ENCODE measurements at places on chromosomes 6 and 20.

- DNase-seq = no peak
These were observed 326.4 kb downstream of the LAMA2 start for GRCh38 chr6:129209355-129209754.

GRCh38 chr6:100457311-100457990 lies 7.3 kb downstream of the SIM1 start:
- no peak for DNase-seq

DNA sequence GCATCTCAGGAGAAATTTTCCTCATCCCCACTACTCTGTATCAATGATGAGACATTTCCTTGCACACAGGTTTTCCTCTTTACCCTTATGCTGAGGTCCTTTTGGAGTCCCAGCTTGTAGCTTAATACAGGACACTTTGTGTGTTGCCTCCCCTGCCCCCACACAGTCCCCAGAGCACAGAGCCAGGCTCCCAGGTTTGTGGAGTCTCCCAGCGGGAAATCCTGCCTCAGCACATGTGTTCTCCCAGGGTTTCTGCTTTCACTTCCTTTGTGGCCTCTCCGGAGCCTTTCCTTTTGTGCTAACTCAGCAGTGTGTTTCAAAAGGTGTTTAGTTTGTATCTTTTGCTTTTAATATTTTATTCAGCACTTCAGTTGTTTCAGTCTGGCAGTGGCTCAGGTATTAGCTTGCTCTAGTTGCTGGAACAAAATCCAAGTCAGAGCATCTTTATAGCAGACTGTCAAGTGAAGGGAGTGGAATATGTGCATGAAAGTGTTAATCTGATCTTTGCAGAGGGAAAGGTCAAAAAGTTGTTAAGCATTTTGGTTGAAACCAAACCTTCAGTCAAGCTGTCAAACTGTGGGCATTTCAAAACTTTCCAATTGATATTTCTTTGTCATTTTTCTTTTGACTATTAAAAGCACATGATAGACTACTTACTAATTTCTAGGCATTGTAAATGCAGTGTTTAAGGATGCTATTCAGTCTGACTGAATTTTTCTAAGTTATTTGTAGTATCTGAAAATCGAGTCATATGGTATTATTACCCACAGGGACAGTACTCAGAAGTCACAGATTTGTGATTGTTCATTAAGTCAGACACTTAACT lies 8.6 kb downstream of the SNX9 start:
- peak; percentile 46 for DNase-seq

- no peak for DNase-seq
These were observed 394.4 kb upstream of the ADGRB3 start for GRCh38 chr6:68240726-68241125.

DNA sequence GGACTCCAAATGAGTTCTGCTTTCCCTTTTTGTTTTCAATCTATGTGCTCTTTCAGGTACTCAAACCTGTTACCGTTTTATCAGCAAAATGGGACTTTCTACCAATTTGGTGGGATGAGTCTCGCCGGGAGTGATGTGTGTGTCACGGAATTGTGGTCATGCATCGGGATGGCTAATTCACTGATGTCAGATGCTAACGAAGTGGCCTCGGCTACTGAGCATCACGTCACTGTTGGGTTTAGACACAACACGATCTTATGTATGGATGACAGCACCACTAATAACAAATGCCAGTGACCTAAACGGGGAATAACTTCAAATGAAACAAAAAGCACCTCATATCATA lies 1.6 kb upstream of the PCK1 start:
- no peak for DNase-seq

GRCh38 chr6:16319813-16320532 lies 81.6 kb downstream of the GMPR start:
- peak; percentile 93 for DNase-seq

DNA sequence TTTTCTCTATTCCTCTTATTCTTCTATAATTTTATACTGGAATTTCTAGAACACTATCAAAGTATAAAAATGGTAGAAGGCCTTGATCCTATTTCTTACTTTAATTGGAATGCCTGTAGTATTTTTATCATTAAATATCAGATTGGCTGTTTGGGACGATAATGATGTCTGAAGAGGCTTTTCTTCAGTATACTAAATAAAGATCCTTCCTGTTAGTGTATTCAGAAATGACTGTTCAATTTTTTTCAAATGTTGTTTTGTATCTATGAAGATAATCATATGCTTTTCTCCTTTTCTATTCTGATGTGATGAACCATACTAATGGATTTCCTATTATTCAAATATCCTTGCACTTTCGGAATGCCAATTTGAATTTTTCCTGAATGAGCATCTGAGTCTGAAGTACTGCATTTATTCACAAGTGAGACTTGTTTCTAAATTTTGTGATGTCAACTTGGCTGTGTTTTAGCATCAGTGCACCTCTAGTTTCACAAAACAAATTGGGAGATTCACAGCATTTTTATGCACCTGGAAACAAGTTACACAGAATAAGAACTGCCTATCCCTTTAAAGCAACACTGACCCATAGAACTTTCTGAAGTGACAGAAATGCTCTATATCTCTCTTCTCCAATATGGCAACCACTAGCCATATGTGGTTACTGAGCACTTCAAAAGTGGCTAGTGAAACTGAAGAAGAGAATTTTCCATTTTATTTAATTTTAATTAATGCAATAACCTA lies 71.6 kb upstream of the PRND start:
- DNase-seq = no peak

GRCh38 chr20:10985536-10985935 lies 311.7 kb upstream of the JAG1 start:
- peak; percentile 45 for DNase-seq

DNA sequence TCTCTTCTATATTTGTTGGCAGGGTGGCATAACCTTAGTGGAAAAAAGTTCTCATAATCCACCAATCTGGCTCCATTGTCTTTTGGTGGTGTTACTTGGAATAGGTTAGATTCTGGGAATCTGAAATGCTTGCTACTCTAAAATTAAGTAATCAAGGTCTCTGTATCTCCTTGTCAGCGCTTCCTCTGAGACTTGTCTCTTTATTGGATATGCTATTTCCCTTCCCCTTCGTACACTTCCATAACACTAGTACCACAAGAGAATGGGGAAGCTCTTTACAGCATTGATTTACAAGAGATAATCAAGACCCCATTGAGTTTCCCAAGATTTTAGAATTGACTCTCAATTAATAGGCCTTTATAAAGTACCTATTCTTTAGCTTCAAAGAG lies 280.2 kb downstream of the ADGB start:
- no peak for DNase-seq

DNA sequence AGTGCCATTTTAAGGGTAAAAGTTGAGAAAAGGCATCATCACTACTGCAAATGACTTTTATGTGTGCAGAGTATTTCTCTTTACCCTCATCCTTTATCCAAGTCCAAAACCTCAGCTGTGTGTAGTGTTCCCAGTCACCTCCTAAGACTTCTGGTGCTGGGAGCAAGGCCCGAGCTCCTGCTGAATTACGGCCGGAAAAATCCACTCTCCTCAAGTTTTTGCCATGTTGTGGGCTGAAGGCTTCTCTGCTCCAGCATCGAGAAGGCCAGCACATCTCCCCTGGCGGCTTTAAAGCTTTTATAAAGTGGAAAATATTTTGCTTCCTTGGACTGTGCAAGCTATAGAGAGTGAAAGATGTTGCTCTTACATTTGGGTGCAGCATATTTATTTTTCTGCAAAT lies 153.2 kb upstream of the THBS2 start:
- peak; percentile 90 for DNase-seq

DNA sequence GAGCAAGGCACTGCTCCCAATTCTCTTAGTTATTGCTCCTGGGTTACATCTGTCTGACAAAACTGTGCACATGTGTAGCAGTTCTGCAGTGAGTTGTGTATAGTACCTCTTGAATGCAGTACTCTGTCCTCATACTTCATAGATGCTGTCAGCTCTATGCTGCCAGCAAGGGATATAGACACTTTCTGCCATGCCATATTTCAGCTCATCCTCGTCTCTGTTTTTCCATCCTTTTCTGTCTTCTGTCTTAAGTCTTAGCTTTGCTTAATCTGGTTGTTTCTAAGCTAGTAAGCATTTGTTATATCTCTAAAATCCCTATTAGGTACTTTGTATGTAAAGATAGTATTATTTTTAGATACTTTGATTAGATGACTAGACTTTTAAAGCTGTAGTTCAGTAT lies 76.4 kb downstream of the HIVEP1 start:
- no peak for DNase-seq
